Caudate nucleus (tissue), 63 donors: ENCODE measurements at places on chromosomes 13 and 19.

- DNase-seq: no peak
Measured at GRCh38 chr13:30466358-30466714, 600 bp upstream of the HMGB1 start.

GRCh38 chr13:53058065-53058679 lies 29.6 kb downstream of the OLFM4 start:
- DNase-seq: no peak

- DNase-seq: no peak
Measured at GRCh38 chr13:31261241-31261640, 61.5 kb downstream of the B3GLCT start.

DNA sequence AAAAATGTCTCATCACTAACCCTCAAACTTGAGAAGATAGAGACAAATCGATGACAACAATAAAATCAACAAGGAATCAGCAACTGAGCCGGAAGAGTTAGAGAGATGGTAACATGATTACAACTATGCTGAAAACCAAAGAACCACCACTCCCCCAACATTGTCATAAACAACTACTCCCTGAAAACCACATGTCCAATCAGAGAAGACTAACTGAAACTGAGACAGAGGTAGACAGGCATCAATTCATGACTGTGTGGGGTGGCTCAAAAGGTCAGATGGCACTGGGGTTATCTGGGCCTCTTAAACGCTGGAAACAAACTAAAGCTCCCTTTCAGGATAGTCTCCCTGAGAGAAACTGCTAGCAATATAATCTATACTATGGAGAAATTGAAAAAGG lies 488.8 kb downstream of the KCTD12 start:
- no peak for DNase-seq

- DNase-seq: no peak
Measured at GRCh38 chr13:90615236-90615635, 732.3 kb upstream of the MIR17HG start.

GRCh38 chr13:79423340-79423739 lies 17.3 kb upstream of the RBM26 start:
- no peak for DNase-seq

DNA sequence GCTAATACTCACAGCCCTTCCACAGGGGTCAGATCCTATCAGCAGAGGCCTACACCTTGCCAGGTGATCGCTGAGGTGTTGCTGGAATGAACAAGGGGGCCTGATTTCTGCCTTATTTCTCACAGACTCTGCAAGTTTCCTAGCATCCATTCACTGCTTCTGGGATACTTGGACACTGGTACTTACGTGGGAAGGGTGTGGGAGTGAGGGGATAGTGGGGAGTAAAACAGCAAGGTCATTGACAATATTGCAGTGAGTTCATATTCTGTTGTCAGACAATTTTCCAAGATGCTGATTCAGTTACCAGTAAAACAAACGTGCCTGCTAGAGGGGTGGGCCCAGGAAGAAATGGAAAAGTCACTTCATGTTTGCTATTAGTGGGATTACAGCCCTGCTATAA lies 276.5 kb downstream of the SHISA2 start:
- DNase-seq: no peak

- no peak for DNase-seq
Measured at GRCh38 chr13:110309661-110310524, 2.8 kb downstream of the COL4A2 start.

DNA sequence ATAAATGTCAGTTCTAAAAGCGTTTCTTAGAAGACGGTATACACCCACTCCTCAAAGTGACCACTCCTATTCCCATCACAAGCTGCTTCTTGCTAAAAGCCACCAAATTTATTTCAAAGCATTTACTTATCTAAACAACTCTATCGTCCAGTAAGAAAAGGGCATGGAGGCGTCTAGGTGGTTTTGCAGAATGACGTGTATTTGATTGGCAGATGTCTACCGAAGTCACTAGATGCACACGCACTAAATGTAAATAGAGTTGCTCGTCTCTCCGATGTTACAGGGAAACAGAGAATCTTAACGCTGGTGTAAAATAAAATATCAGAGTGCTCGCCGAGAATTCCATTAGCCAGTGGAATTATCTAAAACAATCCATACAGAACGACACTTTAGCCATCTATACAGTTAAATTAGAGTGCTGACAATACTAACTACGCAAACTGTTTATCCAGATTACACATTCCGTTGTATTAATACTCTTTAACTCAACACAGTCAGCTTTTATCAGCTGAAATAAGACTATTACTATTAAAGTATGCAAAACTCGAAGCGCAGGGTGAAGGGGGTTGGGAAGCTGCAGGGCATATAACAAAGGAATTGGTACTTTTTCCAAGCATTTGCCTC lies 1.9 kb downstream of the KLF12 start:
- DNase-seq: no peak

GRCh38 chr13:70829748-70830147 lies 721.5 kb upstream of the KLHL1 start:
- no peak for DNase-seq

DNA sequence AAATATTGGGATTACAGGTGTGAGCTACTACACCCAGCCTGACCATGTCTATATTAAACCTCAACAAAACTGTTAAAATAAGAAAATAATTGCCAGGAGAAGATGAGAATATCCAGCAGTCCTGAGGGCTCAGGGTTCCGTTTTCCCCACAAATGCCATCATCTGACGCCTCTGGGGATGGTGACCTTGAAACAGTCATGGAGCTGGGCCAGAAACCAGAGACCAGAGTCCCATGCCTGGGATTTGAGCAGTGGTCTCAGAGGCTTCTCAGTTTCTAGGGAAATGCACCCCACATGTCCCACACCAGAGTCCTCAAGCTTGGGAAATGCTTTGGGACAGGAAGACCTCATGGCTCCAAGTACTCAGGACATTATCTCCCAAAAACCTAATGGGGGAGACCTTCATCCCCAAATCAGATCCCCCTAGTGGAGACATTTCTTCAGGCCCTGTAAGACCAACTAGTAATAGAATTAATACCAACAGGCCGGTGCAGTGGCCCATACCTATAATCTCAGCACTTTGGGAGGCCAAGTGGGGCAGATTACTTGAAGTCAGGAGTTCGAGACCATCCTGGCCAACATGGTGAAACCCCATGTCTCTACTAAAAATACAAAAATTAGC lies 2.9 kb upstream of the MAP1S start:
- no peak for DNase-seq

DNA sequence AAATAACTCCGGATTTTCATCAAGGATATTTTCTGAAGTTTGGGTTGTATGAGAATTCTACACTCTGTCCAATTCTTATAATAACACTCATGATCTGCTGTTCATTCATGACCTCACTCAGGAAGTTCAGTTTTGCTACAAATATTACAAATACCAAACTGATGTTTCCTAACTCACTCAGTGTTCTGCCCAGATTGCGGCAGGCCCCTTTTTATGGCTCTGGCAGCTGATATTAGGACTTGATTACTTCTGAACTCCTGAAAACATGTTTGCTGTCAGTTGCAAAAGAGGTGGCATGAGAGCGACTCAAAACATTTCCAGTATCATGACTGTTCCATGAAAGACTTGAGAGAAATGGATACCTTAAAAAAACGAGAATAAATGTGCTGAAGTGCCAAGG lies 188.0 kb downstream of the RGCC start:
- no peak for DNase-seq
